ENCODE measurements at places on chromosomes 12 and 14. TPM values are rescaled to one million over a fixed set of nuclear protein-coding genes. Genes with fewer than 3 reads are reported as not detected.

DNA sequence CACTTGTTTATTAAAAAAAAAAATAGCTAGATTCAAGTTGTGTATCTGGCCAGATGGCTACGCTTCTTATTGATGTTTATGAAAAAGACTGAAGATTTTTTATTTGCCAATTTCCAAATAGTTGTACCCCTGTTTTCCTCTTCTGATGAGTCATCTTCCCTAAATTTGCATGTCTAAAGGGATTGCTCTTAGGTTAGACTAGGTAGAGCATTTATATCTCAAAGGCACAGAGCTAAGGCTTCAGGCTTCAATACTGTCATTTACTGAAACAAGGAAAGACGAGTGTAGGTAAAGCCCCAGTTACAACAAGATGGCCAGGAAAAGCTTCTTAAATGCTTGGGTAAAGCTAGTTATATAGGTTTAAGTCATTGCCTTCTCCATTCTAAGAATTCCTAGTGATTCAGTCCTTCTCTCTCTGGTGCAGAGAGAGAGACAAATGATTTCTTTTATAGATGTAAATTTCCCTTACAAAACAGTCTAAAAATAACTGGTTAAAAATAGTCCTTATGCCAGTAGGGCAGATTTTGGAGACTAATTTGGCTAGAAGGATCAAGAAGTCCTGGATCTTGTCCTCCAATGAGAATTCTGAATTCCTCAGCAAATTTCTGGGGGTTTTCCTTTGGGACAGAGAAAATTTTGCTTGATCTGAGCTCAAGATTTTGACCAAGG is 26.1 kb downstream of the LEMD3 start:
- no peak for DNase-seq

- no peak for DNase-seq
Measured at GRCh38 chr12:76556368-76556767, 3.2 kb downstream of the OSBPL8 start.

DNA sequence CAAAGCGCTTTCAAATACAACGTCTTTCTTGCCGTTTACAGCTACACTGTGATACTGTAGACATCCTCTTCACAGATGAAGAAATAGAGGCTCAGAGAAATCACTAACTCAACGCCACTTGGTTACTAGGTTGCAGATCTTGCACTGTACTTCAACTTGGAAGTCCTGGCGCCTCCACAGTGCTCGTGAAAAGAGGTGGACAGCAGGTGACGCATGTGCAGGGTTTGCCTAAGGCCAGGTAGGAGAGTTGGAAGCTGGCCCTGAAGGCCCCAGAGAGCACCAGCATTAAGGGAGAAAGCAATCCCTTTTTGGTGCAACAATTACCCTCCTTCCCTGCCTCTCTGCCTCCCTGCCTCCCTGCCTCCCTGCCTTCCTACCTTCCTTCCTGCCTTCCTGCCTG is 22.8 kb upstream of the TSPAN9 start:
- DNase-seq: no peak

DNA sequence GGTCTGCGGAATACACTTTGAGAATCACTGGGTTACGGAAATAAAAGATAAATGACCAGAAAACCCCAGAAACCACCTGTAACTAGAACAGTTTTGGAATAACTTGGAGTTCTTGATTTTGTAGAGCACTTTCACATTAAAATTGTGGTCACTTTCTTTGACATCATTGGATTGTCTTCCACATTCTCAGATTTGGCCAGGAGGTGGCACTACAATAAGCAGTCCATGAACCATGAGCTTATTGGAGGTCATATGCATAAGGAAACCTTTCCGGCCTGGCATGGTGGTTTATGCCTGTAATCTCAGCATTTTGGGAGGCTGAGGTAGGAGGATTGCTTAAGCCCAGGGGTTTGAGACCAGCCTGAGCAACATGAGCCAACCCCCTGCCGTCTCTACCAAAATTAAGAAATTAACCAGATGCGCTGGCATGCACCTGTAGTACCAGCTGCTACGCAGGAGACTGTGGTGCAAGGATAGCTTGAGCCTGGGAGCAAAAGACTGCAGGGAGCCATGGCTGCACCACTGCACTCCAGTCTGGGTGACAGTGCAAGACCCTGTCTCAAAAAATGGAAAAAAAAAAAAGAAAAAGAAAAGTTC is 107.7 kb upstream of the CAND1 start:
- DNase-seq: no peak

SIX6 gene
- polyA plus RNA-seq: not detected

EXOC3L4 gene
- polyA plus RNA-seq: 24.0 TPM

PMEL gene
- polyA plus RNA-seq: 2.1 TPM

DNA sequence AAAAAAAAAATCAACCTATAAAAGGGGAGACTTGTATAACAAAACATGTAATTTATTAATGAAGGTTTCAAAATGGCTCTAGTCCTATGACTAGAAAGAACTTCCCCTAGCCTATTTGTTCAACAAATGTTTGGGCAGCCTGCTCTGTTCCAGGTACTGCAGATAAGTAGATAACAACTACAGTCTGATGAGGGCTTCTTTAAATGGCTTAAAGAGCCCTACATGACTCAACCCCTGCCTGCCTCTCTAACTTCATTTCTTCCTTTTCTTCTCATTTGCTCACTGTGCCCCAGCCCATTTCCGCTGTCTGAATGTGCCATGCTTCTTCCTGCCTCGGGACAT is 21.5 kb downstream of the ALDH6A1 start:
- DNase-seq: no peak

DNA sequence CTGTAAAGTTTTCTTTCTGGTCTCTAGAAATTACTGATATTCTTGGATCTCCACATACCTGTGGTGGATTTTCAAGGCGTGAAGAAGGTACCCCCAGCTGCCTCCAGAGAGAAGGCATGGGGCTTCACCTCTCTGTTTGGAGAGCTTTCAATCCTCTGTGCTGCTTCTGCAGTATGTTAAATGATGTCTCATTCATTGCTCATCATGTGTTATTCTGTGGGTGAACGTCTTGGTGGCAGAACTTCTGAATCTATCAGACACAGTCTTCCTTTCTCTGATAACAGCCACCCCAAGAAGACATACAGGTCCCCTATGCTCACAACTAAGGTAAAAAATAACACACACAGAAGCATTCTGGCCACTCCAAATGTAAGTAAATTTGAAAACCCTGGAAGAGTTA is 221.3 kb upstream of the TMEM260 start:
- no peak for DNase-seq

SLC5A8 gene
- not detected for polyA plus RNA-seq

DNA sequence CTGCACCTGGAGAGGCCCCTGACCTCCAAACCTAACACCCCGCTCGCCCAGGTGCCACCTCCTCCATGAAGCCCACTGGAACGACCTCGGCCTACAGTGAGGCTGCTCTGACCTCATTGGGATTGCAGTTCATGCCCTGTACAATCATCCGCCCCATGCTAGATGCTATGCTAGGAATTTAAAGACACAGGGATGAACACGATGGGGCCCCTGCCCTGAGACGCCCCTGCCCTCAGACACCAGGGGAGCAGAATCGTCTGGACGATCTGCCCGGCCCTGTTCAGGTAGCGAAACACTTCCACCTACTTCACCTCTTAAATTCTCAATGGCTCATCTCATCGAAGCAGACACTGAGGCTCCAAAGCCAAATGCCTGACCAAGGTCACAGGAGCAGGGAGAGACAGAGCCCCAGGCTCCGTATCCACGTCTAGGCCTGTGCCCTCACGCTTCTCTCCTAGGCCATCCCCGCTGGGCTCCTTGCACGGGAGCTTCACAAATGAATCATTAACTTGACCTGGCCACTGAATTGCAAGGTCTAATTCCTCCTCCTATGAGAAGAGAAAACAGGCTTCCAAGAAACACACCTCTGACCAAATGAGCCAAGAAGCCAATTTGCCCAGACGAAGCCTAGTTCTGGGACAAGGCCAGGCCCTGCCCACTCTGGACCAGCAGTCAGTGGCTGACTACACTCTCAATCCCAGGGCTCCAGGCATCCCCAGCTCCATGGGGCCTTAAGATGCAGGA is 35.2 kb downstream of the SCARB1 start:
- no peak for DNase-seq

DNA sequence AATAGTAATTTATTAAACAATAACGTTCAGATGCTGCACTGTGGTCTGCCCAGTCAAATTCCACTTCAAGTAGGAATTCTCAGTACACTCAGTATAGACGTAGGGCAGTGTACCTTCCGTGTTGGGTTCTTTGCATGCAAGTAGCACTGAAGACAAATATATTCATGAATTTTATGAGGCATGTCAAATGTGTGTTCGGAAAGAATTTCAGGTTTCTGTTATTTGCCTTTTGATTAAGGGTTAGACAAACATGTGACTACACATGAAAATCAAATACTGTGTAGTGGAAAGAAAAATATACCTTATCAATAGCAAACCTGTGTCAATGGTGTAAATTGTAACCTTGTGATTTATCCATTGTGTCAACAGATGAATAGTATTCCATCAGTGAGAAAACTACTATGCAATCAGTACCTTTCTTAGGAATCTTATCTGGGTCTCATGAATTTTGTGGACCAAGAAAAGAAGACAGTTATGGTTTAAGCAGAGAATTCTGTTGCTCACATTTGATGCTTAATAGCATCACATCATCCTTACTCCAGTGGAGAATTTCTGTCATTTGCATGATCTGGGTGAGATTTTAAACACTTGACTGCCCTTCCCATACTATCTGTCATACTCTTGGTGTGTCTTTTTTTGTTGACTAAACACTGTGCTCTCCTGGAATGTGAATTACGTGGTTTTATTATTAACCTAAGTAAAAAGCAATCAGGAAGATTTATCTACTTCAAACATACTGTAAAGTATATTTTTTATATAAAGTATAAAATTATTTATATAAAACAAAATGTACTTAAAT is 13.3 kb downstream of the TMEM260 start:
- DNase-seq: no peak

RFC5 gene
- 6.0 TPM for polyA plus RNA-seq

NGDN gene
- 18.2 TPM for polyA plus RNA-seq

CCDC177 gene
- 0.08 TPM for polyA plus RNA-seq

- DNase-seq: no peak
Measured at GRCh38 chr12:100401660-100402059, 44.8 kb downstream of the SLC17A8 start.

DNA sequence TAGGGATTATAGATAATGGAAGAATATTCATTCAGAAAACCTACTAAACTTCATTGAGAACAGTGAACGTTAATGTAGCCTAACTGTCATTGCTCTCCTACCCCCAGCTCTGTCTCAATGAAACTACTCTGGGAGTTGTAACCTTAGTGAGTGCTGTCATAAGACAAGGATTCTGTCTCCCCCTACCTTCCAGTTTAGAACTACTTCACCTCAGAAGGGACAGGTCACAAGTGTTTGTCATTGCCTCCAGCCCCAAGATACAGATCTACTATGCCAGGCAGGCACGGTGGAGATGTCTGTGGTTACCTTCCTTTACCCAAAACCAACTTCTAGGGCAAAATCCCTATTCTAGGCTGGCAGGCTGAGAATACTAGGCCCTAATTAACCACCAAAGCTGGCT is 833.1 kb upstream of the SEL1L start:
- DNase-seq: no peak

GRCh38 chr14:64170181-64170580 is 124.0 kb downstream of the ESR2 start:
- DNase-seq: no peak

LRRC43 gene
- polyA plus RNA-seq: 0.03 TPM

GRCh38 chr14:51000566-51000965 is 56.3 kb upstream of the PYGL start:
- DNase-seq: no peak

TAC3 gene
- not detected for polyA plus RNA-seq

DNA sequence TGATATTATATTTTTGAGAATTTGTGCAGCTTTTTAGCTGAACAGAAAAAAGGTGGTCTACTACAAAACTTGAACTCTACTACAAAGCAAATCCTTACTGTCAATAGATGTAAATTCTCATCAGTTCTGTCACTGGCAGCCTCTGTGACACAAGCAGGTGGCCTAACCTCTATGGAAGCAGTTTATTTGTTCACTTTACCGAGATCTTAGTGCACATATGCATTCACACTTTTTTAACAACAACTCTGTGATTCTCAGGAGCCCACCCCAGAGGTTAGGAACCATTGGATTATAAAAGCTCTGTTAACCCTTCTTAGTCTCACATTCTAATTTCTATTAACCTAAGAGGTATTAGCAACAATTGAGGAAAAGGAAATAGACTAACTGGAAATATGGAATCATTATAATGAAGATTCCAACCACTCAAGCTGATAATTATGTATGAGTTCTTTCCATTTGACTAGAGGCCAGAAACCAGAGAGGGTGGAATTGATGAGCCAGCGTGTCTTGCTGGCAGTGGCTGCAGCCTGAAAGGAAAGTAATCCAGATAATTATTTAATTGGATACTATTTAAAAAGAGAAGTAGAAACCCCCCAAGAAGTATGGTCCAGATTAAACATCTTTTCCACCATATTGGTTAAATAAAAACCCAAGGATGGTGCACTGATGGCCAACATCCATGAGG is 451.1 kb downstream of the TMEM117 start:
- DNase-seq: no peak

- peak; percentile 73 for DNase-seq
Measured at GRCh38 chr14:94485944-94486841, 10.2 kb upstream of the SERPINA9 start.

FLVCR2 gene
- polyA plus RNA-seq: 12.3 TPM

DNA sequence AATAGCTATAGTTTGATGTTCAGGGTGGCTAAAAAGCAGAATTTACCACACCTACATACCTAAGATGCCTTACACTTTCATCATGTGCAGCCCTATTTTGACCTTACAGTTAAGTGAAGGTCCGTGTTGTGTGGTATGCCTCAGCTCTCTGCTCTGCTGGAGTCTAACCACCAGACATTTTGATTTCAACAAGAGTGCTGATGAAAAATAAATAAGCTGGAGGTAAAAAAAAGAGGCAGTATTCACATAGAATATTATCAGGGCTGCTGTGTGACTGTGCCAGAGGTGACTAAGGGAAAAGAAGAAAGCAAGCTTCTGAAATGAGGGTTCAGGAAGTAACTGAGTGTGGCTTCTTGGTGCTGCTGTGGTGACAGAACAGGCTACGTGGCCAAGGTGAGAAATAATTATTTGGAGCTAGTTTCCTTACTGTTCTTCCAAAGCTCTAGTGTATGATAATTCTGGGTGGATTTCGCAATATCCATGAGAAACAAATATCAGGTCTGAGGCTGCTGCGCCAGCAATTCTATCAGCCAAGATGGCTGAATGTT is 188.8 kb downstream of the STXBP6 start:
- no peak for DNase-seq

- no peak for DNase-seq
Measured at GRCh38 chr14:73236157-73236556, 1.1 kb upstream of the PAPLN start.
